Jurkat, Clone E6-1 (cell line): ENCODE measurements at places on chromosomes 11 and 22.

DNA sequence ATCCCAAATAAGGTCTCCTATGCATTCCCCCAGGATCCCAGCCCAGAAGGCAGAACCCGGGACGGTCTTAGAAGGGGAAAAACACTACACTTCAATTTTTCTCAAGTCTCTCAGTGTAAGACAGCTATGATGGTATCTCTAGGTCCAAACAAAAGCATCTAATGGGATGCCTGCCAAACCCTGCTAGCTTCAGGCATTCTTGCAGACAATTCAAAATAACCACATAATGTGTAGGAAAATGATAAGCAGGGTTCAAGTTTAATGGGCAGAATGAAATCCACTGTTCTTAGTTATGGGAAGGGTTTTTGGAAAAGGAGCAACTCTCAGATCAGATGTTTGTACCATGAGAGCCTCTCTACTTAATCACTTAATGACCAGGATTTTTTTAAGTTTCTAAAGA lies 119.8 kb upstream of the ANO1 start:
- DNase-seq, result no peak

- DNase-seq, result no peak
Measured at GRCh38 chr11:73461335-73461840, 85.2 kb downstream of the RELT start.

DNA sequence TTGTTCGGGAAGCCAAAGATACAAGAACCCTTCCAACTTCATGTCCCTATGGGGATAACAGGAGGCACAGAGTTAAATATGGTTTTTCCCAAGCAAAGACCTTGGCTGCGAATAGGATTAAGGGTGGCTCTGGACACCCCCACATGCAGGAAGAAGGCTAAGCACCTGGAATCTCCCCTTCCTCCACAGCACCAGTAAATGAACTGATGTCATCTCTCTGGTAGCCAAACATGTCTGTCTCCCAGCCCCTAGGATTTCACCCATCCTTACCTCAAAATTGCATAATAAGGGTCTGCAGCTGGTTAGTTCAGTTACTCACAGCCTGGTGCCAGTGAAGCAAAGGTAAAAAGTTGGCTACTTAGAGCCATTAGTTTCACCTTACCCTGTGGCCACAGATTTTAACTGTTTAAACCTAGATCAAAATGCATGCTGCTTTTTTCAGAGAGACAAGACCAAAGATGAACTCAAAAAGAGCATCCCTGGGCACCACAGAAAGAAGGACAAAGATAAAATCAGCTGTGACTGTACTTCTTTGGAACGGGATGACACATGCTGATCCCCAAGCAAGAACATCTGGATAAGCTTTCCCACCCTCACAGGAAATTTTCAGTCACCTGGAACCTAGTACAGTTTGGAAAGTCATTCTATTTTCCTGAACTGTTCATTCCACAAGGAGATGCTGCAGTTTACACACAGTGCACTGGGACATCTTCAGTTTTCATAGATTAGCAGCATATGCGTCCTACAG lies 77.2 kb upstream of the AKIP1 start:
- no peak for DNase-seq

GRCh38 chr22:24845041-24845898 lies 39.3 kb downstream of the SGSM1 start:
- no peak for DNase-seq

DNA sequence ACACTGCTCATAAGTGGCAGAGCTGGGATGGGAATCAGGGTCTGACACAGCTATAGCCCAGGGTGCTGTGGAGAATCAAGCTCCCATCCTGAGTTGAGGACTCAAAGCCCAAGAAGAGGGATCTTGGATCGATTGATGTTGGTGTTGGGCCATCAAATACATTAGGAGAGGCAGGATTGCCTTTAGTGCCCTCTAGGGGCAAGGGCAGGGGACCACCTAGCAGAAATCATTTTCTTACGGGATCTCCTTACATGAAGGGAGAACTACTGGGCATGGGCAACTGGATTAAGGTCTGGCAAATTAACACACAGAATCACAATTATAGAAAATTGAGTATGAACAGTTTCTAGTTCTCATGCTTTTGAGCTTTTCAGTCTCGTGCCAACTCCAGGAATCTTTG lies 24.9 kb upstream of the EMSY start:
- peak; percentile 16 for DNase-seq

DNA sequence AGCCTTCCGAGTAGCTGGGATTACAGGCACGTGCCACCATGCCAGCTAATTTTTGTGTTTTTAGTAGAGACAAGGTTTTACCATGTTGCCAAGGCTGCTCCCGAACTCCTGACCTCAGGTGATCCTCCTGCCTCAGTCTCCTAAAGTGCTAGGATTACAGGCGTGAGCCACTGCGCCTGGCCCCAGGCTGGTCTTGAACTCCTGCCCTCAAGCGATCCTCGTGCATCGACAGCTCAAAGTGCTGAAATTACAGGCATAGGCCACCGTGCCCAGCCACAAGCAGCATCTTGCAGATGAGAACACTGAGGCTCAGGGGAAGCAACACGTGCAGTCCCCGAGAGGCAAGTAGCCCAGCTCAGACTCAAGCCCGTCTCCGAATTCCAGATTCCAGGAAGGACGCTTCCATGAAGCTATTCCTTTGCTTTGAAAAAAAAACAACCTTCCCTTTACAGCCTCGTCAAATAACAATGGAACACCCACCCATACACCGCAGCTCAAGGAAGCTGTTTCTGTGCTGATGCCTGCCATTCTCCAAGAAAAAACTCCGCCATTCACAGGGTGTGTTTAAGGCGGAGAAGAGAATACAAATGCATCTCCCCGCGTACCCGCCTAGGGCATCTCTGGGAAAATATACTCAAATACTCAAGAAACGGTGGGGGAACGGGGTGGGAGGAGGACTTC lies 34.5 kb upstream of the PDGFB start:
- no peak for DNase-seq

DNA sequence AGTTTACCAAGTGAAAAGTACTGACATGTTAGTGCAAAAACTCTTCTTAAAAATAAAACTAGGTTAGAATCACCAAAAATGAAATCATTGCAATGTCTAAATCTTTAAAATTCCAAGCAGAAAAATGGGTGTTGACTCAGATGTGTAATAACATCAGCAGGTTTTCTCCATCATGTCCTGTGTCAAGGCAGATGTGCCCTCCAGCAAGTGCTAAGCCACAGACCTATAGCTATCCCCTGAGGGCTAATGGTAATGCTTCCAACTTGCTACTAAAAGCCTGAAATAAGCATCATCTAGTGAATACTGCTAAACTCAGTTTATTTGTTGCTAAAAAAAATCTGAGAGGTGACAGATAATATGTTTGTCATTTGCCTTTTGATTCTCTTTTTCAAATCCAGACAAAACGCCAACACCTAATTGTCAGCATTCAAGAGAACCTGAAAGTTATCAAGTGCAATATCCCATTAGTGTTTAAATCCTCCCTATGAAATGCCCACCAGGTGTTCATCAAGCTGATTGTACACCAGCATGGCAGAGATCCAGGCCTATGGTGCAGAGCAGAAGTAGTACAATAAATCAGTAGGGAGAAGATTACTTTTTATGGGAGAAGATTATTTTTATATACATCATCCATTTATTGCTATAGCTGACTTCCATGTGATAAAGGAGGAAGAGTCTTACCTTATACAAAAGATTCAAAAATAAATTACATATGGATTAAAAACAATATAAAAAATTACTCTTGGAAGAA lies 55.1 kb upstream of the SYT9 start:
- DNase-seq, result no peak

DNA sequence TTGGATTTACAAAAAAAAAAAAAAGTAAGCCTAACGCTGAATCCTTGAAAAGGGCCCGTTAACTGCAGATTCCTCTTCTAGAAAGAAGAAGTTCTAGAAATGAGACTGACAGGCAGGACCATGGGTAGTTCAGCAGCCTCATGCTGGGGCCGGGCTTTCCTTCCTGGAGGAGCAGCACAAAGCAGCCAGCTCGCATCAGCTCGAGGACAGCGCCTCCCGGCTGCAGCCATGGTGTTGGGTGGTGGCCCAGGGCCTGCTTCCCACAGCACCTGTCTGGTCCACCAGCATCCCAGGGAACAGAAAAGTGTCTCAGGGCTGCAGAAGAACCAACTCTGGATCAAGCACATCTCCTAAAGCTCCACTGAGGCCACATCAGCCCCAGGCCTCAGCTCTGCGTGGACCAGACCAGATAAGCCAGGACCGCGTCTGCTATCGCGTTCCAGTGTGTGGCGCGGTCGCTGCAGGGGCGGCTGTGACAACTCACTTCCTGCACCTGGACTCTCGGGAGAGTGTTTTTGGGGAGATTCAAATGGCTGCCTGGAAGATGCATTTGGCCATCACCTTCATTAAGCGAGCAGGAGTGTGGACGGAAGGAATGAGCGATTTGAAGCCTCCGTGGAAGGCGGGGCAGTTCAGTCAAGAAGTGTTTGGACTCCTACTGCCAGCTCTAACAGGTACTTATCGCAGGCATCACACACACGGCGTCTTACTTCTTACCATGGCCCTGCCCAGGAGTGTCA lies 53.5 kb downstream of the MYH9 start:
- DNase-seq, result no peak

GRCh38 chr11:33898957-33899356 lies 7.1 kb upstream of the LMO2 start:
- no peak for DNase-seq

DNA sequence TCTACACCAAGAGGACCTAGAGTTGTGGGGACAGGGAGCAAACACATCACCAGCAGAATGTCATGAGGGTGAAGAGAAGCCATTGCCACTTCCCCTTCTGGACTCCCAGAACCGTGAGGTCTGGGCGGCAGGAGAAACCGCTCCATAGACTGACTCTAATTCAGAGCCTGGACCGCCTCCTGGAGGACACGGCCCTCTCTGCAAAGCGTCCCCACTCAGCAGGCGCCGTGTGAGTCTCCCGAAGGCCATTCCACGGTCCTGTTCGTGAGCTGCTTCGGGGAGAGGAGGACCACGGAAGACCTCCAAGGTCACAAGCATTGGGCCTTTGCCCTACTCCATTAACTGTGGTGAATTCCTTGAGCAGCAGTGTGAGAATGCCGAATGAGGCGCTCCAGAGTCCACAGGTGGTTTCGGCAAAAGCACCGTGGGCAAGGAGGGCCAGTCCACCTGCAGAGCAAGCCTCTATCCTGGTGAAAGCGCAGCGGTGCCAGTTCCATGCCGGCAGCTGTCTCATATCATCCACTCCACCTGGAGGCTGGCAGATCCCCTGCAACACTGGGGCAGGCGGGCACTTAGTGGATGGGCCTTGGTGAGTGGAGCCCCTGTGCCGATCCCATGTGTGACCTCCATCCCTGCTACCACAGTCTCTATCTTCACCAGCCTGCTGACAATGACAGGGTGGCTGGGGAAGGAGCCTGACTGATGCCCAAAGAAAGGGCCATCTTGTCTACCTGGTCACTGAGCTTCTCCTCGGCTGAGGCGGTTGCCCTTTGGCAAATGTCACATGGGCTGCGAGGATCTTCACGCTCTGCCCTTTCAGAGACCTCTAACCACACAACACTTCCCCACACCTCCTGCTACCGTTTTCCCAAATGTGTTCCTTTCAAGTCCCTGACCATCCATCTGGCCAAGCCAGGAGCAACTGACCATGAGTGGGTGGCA lies 7.5 kb downstream of the C11orf21 start:
- no peak for DNase-seq

DNA sequence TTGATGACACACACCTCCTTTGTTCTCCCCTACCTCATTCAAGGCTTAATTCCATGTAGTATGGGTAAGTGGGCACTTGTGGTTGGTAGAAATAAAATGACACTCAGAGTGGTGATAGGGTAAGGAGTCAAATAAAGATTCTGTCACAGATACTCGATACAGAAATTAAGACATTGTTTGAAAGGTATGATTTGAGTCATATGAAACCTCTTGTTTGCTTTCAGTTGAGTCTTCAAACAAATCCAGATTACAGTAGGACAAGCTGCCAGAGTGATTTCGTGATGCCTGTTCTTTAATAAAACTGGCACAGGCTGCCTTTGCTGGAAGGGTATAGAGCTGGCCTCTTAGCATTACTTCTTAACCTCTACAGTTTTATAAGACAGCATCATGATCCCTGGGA lies 182.4 kb downstream of the SPON1 start:
- DNase-seq, result no peak

DNA sequence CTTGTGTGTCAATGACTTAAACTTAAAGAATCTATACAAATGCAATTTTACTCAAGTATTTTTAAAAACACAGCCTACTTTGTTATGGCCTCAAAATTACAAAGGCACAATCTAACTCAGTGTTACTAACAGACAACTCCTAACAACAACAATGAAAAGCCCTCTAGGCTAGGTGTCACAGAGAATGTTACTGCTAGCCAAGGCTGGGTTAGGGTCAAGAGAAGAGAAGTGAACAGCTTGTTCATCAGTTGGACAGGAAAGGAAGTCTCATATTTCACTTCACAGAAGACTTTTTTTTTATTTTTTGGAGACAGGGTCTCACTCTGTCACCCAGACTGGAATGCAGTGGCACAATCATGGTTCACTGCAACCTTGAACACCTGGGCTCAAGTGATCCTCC lies 26.0 kb downstream of the CLDN25 start:
- DNase-seq, result no peak

GRCh38 chr11:91906871-91907624 lies 317.6 kb upstream of the FAT3 start:
- no peak for DNase-seq

GRCh38 chr22:27137871-27138337 lies 480.5 kb downstream of the MIAT start:
- no peak for DNase-seq

DNA sequence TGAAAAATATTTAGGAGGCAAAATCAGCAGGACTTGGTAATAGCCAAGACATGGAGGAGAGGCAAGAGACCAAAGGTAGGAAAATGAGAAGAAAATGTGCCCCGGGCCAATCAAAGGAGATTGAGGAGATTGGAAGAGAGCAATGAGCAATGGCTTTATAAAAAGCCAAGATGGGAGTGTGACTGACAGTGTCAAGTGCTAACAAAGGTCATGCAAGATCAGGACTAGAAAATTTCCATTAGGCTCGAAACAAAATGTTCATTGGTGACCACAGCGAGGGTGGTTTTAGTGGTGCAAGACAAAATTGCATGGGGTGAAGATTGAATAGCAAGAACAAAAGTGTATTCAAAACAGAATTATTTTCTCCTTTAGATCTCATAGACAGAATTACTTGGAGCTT lies 45.2 kb upstream of the TBCEL start:
- DNase-seq, result no peak

GRCh38 chr11:2302896-2303626 lies 1.2 kb downstream of the TSPAN32 start:
- no peak for DNase-seq

GRCh38 chr11:120219232-120219937 lies 8.6 kb downstream of the OAF start:
- DNase-seq, result no peak

DNA sequence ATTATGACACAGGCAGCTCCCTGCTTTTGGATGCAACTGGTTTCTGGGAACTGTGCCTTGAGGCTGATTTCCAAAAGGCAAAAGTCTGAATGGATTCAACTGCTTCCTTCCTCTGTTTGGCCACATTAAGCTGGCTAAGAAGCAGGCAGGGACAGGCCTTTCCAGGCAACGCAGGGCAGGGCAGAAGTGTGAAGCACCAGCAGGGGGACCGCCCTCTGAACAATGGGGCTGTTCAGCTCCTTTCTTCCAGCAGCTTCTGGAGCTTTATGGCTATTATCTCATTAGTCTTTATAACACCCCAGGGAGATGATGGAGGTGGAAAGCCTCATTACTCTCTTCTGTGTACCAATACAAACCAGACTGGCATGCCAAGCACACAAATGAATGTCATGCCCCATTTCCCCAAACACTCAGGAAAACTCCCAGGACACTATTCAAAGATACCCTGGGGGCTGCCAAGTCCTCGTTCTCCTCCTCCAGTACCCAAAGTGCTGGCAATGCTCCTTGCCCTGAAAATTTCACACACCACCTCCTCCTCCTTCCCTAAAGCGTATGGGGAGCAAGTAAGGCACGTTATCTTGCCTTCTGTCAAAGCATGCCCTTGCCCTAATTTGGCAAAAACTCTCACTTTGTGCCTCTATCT lies 21.3 kb downstream of the MORC2 start:
- no peak for DNase-seq
